ENCODE measurements at places on chromosomes 2 and 18. TPM values are rescaled to one million over a fixed set of nuclear protein-coding genes. Genes with fewer than 3 reads are reported as not detected.
A peak's percentile ranks its signal among the peaks of the same experiment; 100 is the strongest.

The SCYGR4 gene
- total RNA-seq, result not detected

The SCG2 gene
- total RNA-seq, result 132 TPM

- no peak for DNase-seq
Observed at GRCh38 chr2:67856866-67857265, 205.9 kb downstream of the C1D start.

- DNase-seq, result peak; percentile 90
Observed at GRCh38 chr2:144519934-144520731, at the start of gene ZEB2. TSS of gene ZEB2 (minus strand) at chr2:144520119. CDS start at chr2:144517350, 2,769 bp downstream.

DNA sequence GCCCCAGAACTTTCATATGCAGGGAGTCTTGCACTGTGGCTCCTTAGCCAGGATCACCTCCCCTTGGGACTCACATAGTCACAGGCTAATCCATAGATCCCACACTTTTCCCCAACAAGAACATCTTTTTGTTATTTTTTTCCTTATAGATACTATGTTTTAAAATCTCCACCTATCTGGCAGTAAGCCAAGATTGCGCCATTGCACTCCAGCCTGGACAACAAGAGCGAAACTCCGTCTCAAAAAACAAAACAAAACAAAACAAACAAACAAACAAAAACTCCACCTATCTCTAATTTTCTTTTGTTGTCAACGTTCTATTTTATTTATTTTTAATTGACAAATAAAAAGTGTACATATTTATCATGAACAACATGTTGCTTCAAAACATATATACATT is 141.7 kb downstream of the PDE11A start:
- DNase-seq, result no peak

DNA sequence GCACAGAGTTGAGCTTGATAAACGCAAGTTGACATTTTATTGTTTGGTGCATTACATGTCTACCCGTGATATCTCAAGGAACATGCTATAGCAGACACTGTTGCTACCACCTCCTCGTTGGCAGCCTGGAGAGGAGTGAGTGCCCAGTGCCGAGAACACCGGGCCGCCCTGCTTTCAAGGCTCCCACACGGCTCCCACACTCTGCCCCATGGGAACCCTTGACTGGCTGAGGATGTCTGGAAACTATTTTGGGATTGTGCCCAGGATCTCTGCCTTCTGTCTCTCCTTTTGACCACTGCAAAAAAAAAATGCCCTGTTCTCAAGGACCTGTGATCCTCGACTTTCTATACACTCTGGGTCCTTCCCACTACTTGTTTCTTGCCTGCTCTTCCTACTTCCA is 21.1 kb downstream of the TET3 start:
- no peak for DNase-seq

- DNase-seq, result no peak
Observed at GRCh38 chr2:188449561-188449960, 157.9 kb downstream of the GULP1 start.

The NAT8 gene
- total RNA-seq, result not detected

The TGIF1 gene
- total RNA-seq, result 90.7 TPM

The COLEC12 gene
- 113 TPM for total RNA-seq

DNA sequence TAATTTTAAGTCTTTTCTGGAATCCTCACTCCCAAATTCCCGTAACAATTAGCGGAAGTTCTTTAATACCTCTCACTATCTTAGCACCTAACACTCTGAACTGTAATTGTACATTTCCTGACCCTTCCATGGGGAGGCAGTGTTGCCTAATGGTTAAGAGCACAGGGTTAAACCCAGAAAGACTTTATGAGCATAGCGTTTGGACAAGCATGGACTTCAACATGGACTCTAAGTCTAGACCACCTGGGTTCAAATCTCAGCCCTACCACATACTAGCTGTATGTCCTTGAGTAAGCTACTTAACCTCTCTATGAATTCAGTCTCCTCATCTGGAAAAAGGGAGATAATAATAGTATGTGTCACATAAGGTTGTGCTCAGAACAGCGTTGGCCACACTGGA is 13.0 kb downstream of the ANTXR1 start:
- no peak for DNase-seq

The RRM2 gene
- 33.6 TPM for total RNA-seq

- DNase-seq, result no peak
Observed at GRCh38 chr2:177352441-177353186, 40.0 kb upstream of the AGPS start.

The SULT1C2 gene
- 2.2 TPM for total RNA-seq

Measured in osteocyte (in vitro differentiated cells).